Iris pigment epithelial cell (primary cell): ENCODE measurements at places on chromosomes 11 and 22.

- DNase-seq: peak; percentile 37
Observed at GRCh38 chr11:8090756-8091155, 9.7 kb downstream of the TUB start.

GRCh38 chr11:66315921-66316811, 678 bp downstream of the CD248 start:
- DNase-seq: no peak

DNA sequence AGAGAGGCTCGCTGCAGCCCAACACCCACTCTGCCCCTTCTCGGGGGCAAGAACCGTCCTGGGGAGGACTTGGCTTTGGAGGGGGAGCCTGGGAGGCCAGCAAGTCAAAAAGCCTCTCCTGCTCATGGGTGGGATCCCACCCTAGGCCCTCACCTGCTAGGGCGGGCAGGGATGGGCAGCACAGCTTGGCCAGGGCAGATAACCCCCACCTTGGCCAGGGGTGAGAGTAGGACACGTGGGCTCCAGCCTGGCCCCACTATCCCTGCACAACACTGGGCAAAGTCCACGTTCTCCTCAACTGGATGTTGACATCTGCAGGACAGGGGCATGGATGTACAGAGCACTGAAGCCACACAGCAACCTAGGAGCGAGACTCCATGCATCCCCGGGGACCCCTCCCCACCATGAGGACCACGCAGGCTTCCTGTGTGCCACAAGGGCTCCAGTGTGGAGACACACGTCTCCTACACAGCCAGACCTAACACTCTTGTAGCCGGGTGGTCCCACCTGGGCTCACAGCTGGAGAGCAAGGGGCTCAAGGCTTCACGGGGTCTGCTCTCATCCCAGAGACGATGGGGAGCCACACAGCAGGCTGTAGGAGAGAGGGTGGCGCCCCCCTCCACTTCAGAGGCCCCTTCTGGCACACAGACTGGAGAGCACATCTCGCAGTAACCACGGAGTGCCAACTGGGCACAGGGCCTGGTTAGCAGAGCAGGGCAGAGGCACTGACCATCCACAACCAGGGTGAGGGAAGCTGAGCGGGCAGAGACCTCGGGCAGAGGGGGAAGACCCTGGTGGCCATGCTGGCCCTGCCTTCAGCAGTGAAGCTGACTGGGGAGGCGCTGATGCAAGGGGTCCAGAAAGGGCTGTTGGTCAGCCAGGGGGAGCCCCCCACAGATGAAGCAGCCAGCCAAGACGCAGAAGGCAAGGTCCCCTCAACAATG, 171.1 kb downstream of the CRYBB2 start:
- DNase-seq: no peak

DNA sequence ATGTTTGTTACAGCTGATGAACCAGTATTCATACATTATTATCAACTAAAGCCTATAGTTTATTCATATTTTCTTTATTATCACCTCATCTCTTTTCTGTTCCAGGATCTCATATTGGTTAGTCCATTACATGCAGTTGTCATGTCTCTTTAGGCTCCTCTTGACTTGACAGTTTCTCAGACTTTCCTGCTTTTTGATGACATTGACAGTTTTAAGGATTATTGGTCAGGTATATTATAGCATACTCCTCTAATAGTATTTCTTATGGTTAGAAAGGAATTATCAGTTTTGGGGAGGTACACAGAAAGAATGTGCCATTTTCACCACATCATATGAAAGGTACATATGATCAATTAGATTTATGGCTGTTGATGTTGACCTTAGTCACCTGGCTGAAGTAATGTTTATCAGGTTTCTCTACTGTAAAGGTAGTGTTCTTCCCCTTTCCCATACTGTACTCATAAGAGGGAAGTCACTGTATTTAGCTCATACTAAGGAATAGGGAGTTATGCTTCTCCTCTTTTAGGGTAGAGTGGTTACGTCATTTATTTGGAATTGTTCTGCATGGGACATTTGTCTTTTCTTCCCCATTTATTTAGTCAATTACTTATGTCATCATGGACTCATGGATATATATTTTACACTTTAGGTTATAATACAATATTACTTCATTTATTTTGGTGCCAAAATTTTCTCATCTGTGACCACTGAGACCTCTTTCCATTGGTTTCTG, 9.4 kb upstream of the ANO3 start:
- no peak for DNase-seq

DNA sequence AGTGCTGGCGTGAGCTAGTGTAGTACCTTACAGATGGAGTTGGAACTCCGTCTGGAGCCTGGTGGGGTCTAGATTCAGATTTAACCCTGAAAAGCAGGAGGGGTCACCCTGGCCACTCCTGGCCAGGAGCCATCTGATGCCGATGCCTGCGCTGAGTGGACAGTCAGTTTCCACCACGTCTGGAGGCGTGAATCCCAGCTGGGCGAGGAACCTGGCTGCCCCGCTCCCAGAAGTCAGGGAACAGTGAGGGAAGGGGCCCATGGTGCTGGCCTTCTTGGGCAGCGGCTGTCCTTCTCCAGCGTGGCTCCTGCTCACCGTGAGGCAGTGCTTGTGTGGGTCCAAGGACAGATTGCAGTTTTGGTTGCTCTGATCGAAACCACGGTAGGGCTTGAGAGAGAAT, 76.3 kb downstream of the PARVB start:
- DNase-seq: no peak

DNA sequence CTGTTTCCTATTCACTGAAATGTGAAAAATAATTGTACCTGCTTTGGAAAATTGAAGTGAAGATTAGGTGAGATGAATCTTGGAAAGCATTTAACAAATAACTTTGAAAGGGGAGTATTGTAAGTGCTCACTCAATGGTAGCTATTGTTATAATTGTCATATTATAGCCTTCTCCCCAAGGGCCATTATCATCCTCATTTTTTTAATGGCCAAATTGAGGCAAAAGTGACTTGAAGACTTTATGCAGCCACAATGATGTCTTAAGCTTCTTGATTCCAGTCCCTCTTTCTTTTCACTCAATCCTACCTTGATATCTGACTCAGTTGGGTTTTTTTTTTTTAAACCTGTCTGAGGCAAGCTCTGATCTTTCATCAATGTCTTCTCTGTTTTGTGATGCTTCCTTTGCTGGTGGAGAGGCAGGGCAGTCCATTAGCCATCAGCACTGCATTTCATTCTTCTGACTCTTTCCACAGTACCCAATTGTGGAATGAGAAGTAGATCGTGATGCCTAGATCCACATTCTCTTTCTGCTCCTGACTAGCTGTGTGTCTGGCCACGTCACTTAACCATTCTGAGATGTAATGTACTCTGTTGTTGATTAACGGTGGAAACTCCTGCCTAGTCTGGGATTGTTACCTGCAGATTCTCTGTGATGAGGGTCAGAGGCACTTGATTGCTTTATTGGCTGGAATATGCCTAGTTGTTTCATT, 101.4 kb downstream of the DBX1 start:
- DNase-seq: no peak

- DNase-seq: no peak
Observed at GRCh38 chr22:35632935-35633334, 15.3 kb upstream of the APOL6 start.

- DNase-seq: peak; percentile 51
Observed at GRCh38 chr11:662689-663274, 25.7 kb downstream of the DRD4 start.

DNA sequence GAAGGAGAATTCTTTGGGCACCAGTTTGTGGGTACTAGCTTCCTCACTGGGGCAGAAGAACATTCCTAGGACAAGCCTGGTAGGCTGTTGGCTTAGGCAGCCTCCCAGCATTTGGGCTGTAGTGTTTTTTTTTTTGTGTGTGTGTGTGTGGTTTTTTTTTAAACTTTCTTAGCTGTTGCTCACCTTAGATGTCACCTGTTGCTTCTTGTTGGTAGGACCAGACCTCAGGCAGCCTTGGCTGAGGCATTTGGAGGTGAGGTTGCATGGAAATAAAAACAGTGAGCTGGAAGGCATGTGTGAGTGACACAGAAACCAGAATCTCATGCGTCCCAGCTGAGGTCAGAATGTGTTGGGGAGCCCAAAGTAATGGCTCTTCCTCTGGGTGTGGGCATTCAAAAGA, 21.3 kb downstream of the AMPD3 start:
- no peak for DNase-seq

DNA sequence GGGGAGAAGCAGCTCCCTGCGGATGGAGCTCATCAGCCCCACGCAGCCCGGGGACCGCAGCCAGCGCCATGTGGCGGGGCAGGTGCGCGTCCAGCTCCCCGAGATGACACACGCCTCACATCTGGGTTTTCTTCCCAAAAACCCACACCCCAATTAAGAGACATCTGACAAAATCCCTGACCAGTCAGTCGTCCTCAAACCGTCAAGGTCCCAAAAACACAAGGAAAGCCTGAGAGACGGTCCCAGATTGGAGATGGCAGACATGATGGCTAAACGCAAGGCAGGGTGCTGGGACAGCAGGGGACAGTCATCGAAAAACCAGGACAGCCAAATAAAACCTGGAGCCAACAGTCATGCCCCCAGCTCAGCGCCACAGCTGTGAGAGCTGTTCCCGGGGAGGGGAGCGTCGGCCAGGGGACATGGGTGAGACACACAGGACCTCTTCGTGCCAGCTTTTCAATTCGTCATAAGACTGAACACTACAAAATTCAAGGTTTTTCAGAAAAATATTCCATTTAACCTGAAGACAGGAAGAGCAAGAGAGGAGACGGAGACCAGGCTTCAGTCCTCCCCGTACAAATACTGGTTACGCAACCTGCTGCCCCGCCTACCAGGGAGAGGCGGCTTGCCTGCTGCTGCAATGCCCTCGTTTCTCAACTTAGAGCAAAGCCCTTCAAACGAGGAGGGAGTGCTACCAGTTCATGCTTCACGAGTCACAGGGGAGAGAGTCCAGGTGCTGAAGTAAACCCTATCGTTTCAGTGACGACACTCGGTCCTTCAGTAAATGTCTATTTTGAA, 10.5 kb downstream of the TOLLIP start:
- DNase-seq: peak; percentile 89

- DNase-seq: peak; percentile 41
Observed at GRCh38 chr11:120985718-120986569, 38.0 kb upstream of the TBCEL start.

DNA sequence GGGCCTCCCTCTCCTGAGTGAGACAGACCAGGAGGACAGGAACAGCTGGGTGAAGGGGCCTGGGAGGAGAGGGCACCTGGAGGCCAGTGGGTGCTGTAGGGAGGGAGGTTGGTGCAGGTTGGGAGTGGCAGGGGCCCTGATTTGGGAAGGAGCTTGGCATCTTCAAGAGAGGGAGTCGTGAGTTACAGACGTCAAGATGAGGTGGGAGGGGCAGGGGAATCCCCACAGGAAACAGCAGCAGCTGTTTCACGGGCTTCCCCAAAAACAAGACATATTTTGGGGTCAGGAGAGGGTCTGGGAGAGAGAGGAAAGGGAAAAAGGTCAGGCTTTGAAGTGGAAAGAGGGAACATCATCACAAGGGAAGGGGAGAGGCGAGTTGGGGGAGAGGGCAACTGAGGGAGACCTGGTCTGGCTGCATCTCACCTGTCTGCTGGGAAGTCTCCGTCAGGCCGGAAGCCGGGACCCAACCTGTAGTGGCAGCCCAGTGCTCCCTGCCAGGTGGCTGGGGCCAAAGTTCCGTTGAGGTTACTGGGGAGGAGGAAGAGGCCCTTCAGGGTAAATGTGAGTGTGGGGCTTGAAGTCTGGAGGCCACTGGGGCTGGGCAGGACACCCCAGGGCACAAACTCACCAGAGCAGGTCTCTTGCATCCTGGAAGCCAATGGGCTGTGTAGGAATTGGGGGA, 4.4 kb downstream of the NAALADL1 start:
- DNase-seq: no peak

DNA sequence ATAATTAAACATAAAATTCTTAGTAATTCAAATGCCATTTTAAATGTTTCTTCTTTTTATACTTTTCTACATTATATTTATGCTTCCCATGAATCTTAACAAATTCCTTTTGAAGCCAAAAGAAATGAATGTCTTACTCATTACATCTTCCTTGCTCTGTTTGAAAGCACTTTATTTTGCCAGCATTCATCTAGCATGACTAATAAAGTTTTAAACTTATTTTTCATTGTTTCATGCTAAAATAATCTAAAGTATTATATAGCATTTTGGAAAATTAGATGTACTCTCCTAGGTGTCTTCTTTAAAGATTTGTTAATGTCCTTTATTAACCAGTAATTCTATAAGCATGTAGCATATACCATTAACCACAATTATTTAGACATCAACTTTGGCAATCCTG, 9.7 kb upstream of the PIWIL4 start:
- DNase-seq: peak; percentile 49

- no peak for DNase-seq
Observed at GRCh38 chr11:62926680-62927455, 5.7 kb upstream of the CHRM1 start.
